NB4 (cell line): ENCODE measurements at places on chromosomes 3 and 15.
A peak's percentile ranks its signal among the peaks of the same experiment; 100 is the strongest.

DNA sequence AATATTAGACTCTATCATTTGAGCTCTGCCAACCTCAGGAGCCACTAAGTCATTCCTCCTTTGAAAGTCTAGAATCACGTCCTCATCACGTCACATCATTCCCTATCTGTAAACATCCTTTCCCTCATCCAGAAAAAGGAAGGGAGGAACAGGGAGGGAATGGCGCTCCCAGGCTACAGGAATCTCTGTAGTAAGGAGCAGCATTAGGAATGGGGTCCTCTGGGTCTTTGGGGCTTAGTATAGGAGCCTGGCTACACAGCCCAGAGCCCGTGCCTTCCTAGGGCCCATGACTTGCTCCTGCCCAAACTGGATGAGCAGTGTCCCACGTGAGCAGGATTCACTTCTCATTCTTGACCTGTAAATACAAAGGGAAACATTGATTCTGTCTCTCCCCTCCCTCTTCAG is 1.6 kb downstream of the TAGLN3 start:
- DNase-seq = no peak

- DNase-seq = no peak
These were observed 481.2 kb upstream of the WNT5A start for GRCh38 chr3:55968331-55968730.

DNA sequence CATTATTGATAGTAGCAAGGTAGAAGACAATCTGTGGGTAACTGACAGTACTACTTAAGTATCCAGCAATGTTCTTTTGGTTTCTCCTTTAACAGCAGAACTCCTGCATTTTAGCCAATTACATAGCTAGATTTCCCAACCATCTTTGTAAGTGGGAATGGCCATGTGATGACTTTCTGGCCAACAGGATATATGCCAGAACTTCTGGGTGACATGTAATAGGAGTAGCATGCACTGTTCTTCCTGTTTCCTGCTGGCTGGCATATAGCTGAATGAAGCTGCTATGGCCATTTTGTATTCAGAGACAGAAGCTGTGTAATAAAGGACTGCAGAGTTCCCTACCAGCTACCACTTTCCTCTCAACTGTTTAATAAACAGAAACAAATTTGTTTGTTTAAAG is 18.0 kb downstream of the SPICE1 start:
- no peak for DNase-seq

DNA sequence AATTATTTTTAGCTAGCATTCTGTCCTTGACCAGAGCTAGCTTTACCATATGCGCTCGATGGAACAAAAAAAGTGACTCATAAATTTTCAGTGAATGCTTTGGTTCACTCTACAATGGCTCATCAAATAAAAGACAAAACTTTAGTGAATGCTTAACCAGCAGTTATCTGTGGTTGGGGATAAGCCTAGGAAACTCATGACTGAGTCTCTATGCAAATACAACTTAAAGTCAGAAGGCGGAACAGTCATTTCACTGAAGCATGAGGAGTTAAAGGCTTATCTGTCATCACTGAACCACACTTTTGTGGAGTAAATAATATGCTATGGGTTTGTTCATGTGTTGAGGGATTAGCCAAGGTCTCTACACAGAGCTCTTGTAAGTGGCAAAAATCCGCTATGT is 308.4 kb downstream of the SQOR start:
- no peak for DNase-seq

- no peak for DNase-seq
These were observed 16.8 kb downstream of the LRRC3B start for GRCh38 chr3:26639339-26639738.

DNA sequence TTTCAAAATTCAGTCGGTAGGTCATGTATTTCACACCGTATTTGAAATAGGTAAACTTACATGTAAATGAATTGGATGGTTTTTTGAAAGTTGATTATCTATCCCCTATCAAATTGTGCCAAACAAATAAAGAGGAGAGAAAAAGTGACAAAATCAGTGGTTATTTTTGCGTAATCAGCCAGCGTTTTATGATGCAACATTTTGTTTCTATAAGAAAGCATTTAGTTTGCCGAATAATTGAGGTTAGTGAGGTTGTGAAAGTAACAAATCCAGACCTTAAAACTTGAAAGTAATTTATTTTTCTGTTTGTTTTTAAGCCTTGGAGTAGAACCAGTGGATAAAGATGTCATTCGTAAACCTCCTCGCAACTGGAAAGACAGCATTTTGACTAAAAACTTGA is 29.3 kb downstream of the ASTE1 start:
- peak; percentile 70 for DNase-seq

- peak; percentile 63 for DNase-seq
These were observed 120.9 kb downstream of the ERC2 start for GRCh38 chr3:56347219-56347871.
